ENCODE measurements at places on chromosomes 11 and 22.

DNA sequence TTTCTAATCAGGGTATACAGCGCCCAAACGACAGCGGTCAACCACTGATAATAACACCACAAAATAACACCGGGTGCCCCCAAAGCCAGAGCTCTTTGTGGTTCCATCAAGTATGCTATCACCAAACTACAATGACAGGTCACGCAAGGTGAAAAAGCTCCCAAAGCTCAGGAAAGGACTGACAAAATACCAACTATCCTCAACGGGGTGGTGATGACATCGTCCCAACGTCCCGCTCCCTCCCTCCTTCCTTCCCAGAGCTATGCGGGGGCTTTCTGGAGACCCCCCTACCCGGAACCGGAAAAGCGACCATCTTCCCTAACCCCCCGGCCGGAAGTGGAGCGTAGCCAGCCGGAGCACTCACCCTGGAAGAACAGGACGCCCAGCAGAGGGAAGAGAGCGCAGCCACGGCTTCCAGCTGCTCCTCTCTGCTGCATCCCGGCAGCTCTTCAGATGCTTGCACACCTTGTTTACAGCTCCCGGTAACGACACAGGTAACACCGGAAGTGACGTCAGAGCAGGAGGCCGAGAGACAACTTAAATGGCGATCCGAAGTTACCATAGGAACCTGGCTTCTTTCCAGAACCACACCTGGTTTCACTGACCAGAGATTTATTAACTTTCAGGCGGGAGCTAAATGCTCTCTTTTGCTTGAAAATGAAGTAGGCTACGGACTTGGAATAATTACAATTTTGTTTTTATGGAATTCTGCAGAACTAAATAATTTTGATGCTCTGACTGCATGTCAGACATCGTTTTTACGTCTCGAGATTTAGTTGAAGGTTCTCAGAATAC, at the start of gene MPZL3:
TSS of gene MPZL3 (minus strand) at position 508 of the 795 bp plus-strand sequence. CDS start at position 437, 71 bp downstream.
- peak; percentile 96 for DNase-seq

DNA sequence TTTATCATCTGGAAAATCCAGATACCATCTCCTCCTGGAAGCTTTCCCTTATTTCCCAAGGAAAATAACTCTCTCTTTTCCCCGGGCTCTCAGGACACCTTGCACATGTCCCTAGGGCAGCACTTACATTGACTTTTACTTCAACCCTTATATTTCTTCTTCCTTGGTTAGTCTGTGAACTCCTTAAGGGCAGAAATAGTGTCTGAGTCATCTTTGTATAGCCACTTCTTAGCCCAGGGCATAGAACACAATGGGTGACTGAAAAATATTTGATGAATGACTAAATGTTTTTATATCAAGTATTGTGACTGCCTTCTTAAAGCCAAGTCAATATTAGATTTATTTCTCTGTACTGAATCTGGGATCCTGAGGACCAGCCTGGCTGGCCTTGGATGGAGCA, 45.4 kb upstream of the MYOD1 start:
- no peak for DNase-seq

- DNase-seq: no peak
Observed at GRCh38 chr11:133041181-133041580, 491.1 kb downstream of the OPCML start.

- no peak for DNase-seq
Observed at GRCh38 chr11:26677566-26677965, 44.3 kb downstream of the SLC5A12 start.

DNA sequence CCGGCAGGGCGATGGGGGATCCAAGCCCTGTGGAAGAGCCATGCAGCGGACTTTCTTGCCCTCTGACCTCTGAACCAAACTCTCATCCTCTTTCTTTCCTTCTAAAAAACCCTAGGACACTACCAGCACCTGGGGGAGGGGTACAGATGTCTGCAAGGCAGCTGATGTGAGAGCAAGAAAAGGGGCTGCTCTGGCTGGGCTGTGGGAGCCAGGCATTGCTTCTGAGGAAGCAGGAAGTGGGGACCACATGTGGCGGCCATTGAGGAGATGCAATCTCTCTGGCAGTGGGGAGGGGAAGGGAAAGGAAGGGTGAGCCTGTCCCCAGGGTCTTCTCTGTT, 36.0 kb downstream of the FAM83F start:
- DNase-seq: no peak

- no peak for DNase-seq
Observed at GRCh38 chr11:44065161-44065661, 859 bp upstream of the ACCS start.

DNA sequence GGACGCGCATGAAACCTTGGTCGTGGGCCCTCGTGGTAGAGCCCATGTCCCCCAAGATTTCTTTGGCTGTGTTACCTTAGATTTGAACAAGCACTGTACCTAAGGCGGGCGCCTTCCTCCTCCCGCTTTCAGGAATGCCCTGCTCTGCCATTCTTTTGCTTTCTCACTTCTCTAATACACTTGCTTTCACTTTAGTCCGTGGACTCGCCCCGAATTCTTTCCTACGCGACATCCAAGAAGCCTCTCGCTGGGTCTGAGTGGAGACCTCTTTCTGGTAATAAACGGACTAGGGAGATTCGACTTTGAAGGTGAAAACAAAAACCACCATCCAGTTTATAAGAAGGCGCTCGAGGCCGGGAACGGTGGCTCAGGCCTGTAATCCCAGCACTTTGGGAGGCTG, 1.2 kb upstream of the NUP50 start:
- DNase-seq: no peak

DNA sequence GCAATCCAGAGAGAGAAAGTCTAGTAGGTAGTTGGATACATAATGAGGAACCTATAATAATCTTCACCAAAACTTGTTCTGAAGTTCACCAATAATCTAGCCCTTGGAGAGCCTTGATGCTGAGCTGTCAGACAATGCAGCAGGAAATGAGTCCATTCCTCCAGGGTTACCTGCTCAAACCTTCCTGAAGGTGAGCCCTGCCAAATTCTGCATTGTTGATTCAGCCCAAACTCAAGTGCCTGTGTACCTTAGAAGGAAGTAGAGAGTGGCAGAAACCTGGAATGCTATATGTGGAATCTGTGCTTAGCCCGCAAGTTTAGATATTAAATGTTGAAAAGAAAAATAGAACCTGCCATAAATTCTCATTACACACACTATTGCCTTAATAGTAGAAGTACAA, 77.4 kb upstream of the SPON1 start:
- DNase-seq: no peak

- DNase-seq: no peak
Observed at GRCh38 chr11:111714522-111714921, 51.7 kb downstream of the PPP2R1B start.

DNA sequence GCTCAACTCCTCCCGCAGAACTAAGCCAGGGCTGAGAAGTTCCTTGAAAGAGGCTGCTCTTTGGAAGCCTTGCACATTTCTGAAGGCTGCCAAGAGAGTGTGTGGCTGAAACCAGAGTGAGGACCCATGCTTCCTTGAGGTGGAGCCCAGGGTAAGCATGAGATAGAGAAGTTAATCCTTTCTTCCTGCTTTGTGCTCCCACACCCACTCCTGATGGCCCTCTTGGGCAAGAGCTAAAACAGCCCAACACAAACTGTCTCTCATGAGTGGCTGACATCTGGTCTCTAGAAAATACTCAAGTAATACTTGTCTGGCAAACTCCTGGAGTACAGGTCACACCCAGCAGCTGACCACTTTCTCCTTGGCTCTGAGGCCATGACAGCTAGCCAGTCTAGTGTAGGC, 523.7 kb downstream of the INSC start:
- no peak for DNase-seq

GRCh38 chr11:121431820-121432526, 20.1 kb upstream of the SORL1 start:
- no peak for DNase-seq

- DNase-seq: no peak
Observed at GRCh38 chr11:1303973-1304372, 5.5 kb downstream of the TOLLIP start.

DNA sequence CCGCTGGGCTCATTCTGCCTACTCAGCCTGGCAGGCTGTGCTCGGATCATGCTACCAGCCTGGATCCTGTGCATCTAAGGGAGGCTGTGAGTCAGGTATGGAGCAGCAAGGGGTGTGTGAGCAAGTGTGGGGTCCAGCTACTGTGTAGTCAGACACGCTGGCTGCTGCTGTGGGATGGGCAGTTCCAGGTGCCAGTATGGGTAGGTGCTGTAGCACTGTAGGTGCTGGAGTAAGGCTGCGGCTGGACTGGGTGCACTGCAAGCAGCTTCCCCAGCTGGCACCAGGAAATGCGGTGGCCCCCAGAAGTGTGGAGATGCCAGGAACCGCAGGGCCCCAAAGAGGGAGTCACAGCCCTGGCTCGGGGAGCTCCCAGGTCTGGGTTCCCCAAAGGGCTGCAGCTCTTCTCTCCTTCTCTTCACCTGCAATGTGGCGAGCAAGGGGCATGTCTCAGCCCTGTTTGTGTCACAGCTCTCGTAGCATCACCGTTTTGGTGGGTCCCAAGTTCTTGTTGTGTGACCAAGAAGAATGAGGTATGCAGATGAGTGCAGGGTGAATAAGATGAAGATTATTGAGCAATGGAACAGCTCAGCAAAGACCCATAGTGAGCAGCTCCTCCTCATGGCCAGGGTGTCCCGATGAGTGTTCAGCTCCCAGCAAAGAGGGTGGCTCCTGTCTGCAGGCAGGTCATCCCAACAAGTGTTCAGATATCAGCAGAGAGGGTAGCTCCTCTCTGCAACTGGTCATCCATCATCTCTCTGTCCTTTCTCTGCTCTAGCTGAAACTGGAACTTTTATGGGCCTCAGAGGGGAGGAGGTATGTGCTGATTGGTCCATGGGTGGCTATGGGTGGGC, 462.9 kb downstream of the TBC1D22A start:
- no peak for DNase-seq

DNA sequence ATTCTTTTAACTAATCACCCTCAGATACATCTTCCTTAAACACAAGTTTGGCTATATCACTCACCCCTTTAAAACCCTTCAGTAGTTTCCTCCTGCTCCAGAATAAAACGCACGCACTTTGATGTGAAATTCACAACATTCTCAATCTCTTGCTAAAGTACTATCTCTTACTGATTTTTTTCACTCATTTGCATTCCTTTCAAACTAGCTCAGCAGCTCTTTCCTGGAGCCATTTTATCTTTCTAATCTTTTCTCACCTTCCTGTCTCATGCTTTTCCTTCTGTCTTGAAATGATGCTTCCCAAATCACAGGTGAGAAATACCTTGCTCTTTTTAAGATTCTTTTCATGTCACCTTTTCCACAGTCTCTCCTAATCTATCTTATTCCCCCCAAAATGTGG, 1074.4 kb downstream of the DLG2 start:
- no peak for DNase-seq

DNA sequence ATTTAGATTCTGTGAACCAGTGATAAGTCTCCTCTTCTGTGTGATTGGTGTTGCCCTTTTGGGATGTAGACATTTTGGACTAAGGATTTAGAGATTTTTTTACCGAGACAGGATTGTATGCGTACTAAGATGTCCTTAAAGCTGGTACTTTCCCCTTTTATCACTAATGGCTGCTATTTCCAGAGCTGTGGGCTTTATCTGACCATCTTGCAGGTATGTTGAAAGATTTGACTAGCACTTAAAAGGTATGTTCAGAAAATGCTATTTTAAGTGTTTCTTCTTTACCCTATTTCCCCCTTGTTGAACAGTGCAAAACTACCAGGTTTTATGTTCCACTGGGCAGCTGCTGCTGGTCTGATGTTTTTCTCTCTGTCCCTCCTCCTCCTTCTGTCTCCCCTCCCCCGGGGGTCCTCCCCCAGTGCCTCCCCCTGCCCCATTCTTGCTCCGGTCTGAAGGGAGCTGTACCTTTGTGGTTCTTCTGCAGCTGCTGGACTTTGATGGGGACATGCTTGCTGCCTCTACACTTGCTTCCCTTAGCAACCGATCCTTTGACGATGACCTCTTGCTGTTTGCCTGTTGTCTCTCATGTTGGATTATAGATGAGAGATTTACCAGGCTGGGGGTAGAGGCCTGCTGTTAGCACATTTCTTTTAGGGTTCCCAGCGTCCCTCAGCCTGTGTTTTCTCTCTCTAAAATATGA, 59.6 kb downstream of the ZNRF3 start:
- no peak for DNase-seq

DNA sequence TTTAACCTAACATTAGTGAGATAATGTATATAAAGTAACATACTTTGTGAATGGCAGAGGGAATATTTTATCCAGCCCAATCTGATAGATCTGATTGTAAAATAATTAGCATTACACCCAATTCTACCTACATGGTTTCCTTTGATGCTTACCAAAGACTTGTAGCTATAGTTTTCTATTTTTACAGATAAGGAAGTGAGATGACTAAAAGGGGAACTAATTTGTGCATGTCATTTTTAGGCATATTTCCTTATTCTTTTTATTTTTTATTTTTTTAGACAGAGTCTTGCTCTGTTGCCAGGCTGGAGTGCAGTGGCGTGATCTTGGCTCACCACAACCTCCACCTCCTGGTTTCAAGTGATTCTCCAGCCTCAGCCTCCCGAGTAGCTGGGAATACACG, 793.7 kb upstream of the LRRC4C start:
- peak; percentile 19 for DNase-seq

- DNase-seq: peak; percentile 82
Observed at GRCh38 chr22:41447435-41448188, 1.0 kb upstream of the TOB2 start.

GRCh38 chr11:44467931-44468330, 97.5 kb upstream of the CD82 start:
- DNase-seq: no peak

DNA sequence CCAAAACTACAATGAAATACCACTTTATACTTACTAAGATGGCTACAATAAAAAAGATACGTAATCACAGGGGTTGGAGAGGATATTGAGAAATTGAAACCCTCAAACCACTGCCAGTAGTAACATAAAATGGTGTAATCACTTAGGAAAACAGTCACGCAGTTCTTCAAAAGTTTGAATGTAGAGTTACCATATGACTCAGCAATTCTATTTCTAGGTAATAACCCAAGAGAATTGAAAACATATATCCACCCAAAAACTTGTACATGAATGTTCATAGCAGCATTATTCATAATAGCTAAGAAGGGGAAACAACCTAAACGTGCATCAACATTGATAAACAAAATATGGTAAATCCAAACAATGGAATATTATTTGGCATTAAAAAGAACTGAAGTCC, 24.4 kb upstream of the PSMA1 start:
- peak; percentile 75 for DNase-seq

GRCh38 chr11:11965192-11965591, 43.2 kb downstream of the DKK3 start:
- DNase-seq: no peak

DNA sequence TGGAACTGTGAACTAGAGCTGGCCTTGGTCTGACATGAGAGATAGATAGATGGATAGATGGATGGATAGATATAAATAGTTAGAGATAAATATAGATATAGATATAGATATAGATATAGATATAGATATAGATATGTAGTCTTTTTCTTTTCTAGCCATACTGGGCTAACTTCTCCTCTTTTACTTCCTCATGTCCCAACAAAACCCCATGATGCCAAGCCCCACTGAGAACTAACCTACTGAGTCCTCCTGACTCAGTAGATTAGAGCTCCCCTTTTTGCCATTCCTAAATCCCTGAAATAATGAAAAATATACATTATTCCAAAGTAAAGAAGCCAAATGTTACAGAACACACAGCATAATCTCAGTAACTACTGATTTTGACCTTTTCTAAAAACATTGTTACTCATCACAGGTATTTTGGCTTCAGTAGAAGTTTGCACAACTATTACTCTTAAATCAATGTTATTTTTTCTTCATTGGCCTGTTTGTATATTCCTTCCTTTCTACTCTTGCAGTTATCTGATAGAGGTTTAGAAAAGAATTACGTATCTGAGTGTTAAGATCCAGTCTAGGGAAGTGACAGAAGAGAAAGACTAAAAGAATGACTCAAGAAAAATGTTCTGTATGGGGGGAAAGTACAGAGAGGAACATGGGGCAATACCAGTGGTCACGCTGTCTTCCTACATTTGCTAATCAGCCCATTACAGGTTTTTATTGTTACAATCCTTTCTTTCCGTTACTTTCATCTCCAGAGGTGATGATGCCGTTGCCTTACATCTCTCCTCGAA, 6.0 kb upstream of the OR10D3 start:
- DNase-seq: peak; percentile 47
